Activated T-helper 1 cell treated with anti-CD3 and anti-CD28 coated beads, Interleukin-2, amount 50 U/mL, for 16 hours (primary cell): ENCODE measurements at places on chromosomes 4 and X.

DNA sequence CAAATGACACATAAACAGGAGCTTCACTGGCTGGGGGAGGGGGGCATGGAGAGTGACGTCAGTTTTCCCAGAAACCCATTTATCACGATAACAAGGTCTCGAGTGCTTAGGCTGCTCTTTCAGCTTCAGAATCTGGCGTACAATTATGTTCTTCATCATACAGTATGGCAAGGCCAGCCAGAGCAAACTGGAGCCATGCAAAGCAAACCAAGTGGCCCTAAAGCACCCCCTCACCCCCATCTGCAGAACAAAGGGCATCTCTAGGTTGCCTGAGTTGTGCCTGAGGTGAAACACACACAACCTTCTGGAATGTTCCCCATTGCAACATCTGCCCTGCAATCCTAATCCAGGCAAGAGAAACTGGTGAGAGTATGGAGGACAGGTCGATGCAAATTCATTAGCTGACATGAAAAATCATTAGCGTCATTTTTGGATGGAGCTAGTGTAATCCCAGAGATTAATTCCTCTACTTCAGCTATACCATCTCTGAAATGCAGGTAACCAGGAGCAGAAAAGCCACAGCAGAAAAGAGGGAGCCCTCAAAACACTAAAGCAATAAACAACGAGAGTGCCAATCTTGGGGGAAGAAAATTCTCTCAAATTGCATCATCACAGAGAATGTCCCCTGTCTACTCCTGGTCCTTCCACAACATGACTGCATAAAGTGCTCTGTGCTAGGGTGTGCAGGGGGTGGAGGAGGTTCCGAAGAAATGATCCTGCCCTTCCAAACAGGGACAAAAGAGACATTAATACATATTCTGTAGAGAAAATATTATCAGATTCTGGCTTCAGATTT lies 1.8 kb downstream of the SEPTIN6 start:
- DNase-seq = peak; percentile 56

DNA sequence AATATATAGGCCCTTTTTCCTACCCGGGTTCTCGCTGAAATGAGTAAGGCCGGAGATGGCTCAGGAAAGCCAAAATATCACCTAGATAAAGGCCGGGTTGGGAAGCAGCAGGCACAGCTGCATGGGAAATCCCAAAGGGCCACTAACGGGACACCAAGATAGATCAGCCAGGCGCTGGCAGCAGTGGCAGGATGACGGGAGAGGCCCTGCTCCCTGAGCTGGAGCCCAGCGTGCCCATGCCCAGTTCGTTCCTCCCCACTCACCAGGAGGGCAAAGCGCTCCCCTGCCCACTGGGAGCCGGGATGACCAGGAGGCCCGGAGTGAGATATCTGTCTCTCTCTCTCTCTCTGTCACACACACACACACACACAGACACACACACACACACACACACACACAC lies 109.8 kb downstream of the DCTD start:
- no peak for DNase-seq

GRCh38 chr4:11354531-11354930 lies 74.2 kb downstream of the HS3ST1 start:
- no peak for DNase-seq

GRCh38 chr4:77877771-77878565 lies 15.3 kb downstream of the MRPL1 start:
- DNase-seq = no peak

DNA sequence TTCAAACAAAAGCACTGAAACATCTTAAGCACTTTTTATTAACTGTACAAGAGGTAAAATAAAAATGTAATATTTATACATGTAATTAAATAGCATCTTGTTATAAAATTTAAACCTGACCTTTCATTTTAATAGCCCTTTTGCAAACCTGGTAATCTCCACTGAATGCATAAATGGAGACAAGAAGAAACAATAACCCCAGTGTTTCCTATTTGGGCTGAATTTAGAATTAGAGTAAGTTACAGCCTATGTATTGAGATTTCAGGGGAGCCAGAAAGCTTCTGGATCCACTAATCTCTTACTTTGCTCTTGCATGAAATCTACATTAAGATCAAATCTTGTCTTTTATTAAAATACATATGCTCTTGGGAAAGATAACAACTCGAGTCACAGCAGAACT lies 261.8 kb downstream of the ADGRL3 start:
- no peak for DNase-seq

DNA sequence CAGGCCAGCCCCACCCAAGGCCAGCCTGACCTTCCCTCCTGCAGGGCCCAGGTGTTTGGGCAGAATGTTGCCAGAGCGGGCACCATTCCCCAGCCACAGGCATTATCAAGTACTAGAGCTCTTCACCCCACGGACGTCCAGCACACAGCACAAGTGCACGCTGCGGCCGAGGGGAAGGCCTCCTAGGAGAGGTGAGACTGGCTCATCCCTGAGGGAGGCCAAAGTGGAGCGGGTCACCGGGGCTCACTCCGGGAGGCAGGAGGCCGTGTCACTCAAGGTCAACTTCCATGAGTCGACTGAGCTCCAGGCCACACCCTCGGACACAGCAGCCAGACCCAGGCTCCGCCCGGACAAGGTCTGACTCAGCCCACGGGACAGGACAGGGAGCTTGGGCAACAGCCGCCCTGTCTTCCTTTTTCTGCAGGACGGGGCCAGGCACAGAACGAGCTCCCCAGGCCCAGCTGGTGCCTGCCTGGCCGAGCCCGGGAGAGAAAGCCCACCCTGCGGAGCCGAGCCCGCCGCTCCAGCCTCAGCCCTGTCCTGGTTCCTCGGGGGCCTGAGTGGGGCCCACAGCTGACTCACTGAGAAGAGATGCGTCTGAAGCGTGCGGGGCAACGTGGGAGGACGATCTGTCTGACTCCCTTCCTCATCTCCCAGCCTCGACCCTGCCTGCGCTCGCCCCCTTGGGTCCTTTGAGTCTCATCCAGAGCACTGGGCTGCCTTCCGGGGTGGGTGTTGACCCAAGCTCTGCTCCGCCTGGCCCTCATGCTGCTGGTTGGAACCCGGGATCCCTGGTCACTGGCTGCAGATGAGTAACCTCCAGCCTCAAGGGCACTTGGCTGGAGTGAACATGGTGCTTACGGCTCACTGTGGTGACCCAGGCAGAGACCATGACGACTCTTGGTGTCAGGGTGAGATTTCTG lies 1.6 kb downstream of the SLC49A3 start:
- no peak for DNase-seq

DNA sequence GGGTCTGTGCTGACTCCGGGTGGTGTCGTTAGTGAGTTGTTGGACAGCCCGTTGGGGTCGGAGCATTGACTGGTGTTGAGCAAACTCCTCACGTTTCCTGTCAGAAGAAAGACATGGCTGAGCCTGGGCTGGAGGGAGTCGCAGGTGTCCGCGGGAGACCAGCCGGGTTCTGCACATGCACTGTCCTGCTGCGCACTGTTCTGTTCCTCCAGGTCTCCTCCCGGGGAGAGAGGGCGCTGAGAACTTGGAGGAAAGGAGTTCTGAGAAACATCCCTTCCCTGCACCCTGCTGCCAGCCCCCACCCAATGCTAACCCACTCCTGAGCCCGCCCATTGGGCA lies 1.1 kb downstream of the ZNF141 start:
- no peak for DNase-seq

DNA sequence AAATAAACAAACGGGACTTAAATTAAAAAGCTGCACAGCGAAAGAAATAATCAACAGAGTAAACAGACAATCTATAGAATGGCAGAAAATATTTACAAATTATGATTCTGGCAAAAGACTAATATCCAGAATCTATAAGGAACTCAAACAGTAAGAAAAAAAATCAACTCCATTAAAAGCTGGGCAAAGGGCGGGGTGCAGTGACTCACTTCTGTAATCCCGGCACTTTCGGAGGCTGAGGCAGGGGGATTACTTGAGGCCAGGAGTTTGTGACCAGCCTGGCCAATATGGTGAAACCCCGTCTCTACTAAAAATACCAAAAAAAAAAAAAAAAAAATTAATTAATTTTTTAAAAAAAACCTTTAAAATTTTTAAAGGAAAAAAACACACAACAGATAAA lies 109.0 kb downstream of the ATP11C start:
- DNase-seq = no peak

- DNase-seq = no peak
Measured at GRCh38 chrX:14851526-14851925, 21.3 kb downstream of the FANCB start.

DNA sequence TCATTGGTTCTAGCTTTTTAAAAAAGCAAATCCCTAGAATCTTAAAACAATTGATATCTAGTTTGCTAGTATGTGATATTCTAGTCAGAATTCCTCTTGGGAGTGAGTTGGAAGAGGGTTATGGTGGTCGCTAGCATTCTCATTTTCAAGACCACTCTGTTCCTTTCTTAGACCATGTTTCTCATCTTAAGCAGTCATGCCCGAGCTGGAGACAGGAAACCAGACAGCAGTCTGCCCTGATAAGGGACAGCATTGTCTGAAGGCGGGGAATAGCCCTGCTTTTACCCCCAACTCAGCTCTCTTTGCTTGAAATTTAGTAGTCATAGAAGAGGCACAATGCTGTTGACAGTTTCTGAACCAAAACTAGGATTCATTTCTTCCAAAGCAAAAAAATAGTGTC lies 5.2 kb downstream of the KLF3 start:
- DNase-seq = no peak

- DNase-seq = no peak
Measured at GRCh38 chr4:6576512-6576911, 1.5 kb downstream of the MAN2B2 start.

GRCh38 chrX:122517786-122518185 lies 666.3 kb upstream of the GRIA3 start:
- no peak for DNase-seq

GRCh38 chrX:42934020-42934726 lies 156.2 kb upstream of the PPP1R2C start:
- DNase-seq = no peak

DNA sequence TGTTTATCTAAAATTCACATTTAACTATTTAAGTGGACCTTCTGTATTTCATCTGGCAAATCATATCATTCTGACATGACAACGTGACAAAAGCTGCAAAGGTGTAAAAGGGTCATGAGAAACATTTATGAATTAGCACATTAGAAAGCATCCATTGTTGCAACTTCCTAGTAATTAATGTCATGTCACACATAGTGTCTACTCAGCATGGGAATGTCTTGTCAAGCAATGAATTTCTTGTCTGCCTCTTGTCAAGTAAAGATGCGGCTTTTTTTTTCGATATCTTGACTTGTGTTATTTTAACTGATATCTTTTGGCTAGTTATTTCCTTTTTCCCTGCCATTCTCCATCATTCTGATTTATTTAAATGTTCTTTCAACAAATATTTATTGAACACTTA lies 463.5 kb upstream of the CXorf51B start:
- no peak for DNase-seq

DNA sequence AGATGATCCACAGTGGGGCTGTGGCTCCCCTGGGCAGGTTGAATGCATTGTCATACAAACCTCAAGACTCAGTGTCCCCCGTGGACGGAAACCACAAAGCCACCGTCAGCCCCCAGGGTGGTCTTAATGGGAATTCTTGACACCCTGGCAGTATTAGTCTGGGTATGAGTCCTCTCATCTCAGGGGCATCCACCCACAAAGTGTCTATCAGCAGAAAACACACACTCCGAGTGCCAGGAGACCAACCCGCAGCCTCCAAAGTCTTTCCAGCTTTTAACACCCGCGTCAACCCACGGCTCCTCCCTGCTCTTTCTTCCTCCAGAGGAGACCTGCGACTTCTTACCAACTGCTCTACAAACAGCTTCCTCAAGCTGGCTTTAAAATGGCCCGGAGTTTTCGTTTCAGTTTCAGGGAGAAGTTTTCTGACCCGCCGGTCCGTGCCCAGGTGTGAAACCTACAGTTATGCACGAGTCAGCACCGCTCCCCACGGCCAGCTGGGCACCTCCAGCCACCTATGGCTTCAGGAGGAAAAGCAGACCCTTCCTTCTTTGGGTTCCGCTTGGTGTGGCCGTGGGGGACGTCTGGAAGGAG lies 14.4 kb upstream of the ASMTL start:
- DNase-seq = no peak

DNA sequence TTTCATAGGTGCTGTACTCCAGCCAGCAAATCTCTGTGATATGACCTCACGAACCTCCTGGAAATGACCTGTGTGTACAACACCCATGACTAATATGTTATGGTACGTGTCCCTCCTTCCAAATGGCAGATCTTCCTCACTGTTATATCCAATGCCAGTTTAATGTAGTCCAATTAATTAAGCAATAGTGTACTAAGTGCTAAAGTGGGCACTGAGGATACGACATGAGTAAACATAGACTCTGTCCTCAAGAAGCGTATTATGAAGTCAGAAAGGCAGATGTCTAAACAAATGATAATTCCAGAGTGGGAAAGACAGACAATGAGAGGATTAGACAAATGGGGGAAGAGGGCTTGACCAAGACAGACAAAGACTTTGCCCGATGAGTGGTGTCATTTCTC lies 33.9 kb downstream of the GPRIN3 start:
- no peak for DNase-seq

DNA sequence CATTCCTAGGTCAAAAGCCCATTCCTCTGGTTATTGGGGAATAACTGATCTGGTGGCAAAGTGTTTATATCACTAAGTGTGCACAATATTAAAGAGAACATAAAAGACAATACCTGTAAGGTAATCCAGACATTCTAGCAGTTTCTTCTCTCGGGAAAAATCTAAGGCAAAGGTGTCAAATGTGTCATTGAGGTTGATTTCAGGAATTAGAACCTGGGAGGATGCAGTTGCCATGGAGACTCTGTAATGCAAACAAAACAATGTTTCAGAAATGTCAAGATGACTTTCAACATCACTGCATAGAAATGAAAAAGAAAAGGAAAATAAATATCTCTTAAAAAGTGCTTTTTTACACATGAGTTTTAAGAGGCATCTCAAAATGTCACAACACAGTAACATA lies 145.9 kb downstream of the MID1 start:
- DNase-seq = no peak

DNA sequence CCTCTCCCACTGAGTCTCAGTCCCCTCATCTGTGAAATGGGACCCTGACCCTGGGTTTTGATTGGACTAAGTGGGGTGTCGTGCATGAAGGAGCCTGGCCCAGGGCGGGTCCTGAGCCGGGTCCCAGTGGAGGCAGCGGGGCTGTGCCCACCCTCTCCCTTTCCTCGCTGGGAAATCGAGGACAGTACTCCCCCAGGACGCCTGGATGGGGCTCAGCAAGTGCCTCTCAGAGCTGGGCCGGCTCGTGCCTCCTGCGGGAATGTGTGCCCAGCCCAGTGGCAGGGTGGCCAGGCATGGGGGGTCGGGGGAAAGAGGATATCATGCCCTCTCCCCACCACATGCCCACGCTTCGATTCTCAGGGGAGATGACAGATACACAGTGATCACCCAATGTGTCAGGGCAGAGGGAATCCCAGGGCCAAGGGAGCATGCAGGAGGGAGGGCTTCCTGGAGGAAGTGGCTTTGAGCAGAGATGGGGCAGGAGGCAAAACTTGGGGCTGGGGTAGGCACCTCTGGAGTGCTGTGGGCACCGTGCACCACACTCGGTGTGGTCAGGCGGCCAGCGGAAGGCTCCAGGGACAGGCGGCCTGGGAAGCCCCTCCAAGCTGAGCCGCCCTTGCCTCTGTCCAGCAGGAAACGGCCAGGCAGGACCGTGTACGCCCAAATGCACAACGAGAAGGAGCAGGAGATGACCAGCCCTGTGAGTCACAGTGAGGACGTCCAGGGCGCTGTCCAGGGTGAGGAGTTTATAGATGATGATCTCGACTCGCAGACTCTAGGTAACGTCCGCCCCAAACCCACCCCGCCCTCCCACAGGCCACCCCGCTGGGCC lies 203.0 kb downstream of the AFAP1 start:
- no peak for DNase-seq
